Activated CD4-positive, alpha-beta T cell treated with anti-CD3 and anti-CD28 coated beads for 24 hours (primary cell): ENCODE measurements at places on chromosomes 3 and 15.

- no peak for DNase-seq
Observed at GRCh38 chr15:29064290-29064689, 178.5 kb downstream of the APBA2 start.

DNA sequence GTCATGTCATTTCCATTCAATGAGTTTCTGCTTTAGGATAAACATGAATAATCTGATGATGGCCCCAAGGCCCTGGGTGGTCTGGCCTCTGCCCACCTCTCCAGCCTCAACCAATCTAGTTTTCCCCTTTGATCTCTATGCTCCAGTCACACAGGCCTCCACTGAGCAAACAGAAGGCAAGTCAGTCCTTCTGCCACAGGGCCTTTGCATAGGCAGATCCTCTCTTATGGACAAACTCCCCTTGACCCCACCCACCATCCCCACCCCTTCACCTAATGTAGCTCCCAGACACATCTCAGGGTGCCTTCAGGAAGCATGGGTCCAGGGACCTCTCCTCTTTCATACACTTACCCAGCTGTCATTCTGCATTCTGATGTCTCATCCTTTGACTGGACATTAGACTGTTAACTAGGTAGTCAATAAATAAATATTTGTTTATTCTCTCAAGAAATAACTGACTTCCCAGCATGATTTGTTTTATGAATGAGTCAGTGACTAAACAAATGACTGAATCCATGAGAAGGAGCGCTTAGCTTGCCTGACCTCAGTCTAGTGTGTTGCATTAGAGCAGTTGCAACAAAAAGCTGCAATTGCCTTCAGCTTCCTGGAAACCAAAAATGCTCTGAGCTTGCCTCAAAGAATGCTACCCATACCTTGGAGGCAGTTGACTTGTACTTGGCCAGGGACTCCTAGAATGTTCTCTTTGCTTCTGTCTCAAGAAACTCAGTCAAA, 386.6 kb upstream of the WNT5A start:
- DNase-seq = no peak

DNA sequence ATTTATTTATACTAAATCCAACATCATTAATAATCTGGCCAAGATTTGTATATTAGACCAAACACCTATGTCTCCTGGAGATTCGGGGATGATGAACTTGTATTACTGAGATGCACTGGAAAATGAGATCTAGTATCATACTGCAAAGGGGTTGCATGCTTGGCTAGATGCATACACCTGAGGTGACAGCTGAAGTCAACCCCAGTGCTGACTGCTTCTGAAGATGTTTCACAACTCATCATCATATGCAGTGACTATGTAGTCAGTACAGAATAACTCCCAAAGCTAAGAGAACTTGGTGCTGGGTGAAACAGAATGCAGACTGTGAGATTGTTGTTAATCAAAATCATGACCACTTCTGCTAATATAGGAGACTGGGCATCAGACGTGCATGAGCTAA, 1114.2 kb downstream of the NSUN3 start:
- DNase-seq = no peak

DNA sequence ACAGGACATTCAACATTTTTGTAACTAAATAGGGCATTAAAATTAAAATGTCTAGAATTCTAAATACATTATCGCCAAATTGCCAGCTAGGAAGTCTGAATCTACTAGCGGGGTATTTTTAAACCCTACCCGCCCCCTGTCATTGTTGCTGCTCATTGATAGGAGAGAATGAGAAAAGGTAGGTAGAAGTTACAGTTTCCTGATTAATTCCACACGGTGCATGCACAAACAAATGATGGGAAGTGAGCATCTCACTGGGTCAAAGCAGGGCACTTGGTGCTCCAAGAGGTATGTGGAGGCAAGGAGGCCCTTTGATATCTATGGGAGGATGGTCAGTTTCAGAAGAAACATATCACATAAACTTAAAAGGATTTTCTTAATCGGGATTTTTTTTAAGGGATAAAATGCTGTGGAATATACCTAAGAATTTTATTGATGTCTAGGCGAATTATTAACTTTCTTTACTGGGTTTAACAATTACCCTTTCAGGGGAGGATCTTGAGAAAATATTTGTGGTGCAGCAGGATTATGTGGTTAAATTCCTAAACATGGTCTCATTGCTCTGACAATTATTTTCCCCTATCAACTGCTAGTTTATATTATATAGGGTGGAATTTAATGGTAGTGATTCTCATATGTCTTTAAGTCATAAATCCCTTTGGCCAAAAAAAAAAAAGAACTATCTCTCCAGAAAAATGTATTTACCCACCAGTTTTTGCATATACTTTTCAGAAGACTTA, 236.0 kb upstream of the GOLGA6L4 start:
- DNase-seq = no peak

DNA sequence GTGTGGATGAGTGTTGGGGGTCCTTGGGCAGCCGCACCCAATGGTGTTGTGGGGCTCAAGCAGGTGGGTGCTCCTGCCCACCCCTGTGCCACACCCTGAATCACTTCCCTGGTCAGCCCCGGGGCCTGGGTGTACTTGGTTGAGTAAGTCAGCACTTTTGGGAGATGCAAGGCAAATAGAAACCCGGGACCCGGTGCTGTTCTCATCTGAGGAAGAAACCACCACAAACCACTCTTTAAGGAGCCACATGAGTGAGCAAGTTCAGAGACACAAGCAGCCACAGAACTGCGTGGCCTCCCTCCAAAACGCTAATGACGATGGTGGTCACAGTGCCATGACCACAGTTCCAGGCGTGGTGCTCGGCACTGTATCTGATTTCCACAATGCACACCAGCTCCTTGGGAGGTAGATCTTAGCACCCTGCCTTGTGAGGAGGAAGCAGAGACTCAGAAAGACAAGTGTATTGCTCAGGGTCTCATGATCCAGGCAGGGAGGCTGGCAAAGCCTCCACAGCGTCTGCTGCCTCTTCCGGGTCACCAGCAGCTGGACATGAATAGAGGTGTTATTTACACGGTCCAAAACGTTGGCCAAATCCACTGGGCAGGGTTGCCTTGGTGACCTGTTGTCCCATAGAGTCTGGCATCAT, 118.2 kb upstream of the ALDH1A3 start:
- DNase-seq = no peak

DNA sequence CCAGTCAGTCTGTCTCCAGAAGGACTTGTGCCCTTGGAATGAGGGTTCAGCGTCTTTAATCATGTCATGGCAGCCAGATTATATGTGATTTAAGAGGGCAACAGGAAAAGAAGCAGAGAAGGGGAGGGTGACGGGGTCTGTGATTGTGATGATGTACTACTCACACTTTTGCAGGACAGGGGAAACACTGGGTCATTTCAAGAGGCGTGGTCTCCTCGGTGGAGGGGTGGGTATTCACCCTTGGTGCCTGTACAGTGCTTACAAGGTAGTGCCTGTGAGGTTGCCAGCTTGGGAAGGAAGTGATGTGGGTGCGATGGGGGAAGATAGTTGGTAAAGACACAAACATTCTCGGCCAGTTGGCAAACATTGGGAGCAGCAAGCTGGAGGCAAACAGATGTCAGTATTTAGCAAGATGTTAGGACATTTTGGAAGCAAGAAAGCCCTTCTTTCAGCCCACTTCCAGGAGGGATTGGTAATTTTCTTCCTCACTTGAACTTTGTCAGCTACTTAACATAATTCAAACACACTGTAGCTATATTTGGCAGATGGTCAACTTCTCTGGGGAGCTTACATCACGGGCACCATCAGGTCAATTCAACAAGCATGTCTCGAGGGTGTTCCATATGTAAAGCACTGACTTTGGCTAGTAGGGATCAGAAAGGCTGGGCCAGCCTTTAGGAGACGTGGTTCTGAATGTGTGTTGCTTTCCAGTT, 71.4 kb upstream of the ROPN1 start:
- DNase-seq = no peak

DNA sequence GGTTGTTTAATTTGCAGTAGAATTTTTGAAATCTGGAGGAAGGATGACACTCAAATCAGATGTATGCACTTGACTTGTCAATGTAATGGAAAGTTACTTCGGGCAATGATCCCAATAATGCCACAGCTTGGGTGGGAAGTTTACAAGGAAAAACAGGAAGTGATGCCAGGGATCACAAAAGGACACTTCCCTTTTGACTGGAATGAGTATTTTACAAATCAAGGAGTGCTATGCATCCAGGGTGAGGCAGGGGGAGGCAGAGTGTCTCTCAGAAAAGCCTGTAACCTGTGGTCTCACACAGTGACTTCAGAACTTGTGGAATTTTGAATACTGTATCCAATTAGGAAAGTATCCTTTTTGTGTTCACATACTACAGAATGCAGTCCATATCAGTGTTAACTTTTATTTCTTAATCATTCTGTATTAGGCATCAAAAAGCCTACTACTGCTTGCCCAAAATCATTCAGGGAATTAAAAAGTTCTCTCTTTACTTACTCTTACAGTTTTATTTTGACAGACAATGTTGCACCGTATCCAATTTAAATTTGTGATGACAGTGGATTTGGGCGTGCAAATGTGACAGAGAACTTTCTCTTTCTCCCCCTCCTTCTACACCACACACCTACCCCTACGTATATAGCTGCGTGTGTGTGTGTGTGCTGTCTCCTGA, 445.1 kb downstream of the MECOM start:
- no peak for DNase-seq

DNA sequence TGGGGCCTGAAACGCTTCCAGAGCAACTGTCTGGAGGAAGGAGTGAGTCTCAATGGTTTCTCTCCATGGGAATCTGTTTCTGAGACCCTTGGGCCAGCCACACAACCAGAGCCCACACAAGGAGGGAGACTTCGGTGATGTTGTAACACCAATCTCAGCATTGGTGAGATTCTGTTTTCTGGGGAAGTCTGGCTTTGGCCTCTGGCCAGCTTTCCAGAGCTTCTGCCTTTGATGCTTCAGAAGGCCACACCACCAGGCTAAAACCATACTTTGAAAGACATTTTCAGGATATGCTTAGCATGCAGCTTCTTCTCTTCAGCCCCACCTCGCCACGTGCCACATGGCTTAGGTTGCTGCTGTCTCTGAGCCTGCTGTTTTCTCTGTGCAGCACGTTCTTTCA, 3.6 kb upstream of the EEFSEC start:
- DNase-seq = no peak

DNA sequence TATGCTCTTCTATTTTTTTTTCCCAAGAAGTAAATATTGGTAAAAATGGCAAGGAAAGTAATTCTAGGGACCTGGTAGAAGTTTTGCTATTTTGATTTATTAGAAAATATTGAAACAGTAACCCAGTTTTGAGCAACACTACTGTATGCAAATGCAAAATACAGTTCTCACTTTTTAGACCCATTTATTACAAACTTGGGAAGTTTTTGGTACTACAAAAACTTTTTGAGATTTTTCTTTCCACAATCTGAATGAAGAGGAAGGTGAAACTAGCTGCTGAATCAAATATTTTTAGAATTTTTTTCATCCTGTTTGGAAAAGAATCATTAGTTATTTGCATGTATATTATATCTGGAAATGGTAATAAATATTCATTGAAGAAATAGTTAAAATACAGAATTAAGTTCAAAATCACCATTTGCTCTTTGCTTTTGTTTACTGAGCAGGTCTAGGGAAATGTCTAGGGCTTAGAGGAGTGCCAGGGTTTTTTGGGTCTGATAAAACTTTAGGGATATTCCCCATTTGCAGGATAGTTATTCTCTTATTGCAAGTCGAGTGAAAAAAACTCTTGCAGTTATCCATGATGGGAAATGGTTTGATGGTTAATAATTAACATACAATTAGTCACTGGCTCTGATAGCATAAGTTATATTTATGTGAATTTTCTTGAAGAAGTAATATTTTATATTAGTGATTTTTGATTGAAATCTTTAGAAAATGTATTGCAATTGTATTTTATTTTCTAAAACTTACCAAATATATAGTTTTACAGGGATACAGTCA, 47.0 kb downstream of the TCF12 start:
- DNase-seq = no peak

DNA sequence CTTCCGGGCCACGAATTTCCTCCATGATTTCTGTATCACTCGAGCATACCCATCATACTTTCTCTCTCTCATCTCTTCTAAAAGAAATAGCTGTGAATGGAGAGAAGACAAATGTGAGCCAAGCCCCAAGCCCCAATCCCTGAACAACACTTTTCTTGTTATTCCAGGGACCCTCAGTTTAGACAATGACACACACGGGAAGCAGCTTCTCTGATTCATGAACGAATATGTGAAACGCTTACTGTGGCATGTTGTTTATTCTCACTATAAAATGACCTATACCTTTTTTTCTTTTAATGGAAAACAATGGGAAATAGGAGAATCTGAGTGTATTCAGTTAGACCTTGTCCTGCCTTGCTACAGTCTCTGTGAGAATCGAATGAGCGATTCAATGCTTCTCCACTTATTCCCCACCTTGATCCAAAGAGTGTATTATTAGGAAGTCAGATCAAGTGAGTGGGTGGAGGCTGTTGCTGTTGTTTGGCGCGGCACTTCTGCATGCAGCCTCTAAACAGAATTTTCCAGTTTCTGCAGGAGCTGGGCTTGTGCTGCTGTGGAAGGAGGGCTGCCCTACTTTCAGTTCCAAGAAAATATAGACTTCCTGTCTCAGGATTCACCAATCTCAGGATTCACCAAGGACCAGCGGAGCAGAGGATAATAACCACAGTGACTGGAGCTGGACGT, 32.4 kb upstream of the LDHAL6B start:
- DNase-seq = no peak

DNA sequence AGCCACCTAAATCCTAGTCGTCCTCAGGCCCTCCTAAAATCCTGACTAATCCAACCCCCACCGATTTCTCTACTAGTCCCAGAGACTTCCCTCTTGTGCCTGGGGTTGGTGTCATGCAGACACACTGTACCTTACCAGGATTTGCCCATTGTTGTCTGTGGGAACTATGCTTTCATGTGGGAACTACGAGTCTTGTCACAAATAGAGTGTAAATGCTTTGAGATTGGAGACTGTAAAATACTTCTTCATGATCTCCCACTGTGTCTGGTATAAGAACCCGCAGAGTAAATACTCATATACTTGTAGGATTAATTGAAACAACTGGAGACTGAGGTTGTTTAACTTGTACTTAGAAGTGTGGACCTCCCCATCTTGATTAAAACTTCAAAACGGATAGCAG, 11.2 kb downstream of the B3GNT5 start:
- no peak for DNase-seq

- DNase-seq = no peak
Observed at GRCh38 chr3:123778991-123779622, 105.0 kb downstream of the MYLK start.

DNA sequence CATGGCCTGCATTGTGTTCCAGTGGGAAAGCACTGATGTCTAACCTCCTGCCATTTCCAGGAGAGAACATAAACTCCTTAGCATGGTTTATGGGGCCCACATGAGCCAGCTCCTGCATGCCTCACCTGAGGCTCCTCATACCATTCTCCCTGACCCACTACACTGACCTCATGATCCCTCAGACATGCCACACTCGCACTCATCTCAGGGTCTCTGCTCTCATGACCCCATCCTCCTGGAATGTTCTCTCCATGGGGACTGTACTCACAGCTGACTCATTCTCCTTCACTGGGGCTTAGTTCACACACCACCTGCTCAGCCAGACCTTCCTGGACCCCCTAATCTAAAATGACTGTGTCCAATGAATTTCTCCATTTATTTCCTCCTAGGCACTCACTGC, 4.0 kb upstream of the LMCD1 start:
- DNase-seq = no peak
